ENCODE measurements at places on chromosomes 3 and 15. TPM values are rescaled to one million over a fixed set of nuclear protein-coding genes. Genes with fewer than 3 reads are reported as not detected.
A peak's percentile ranks its signal among the peaks of the same experiment; 100 is the strongest.

DNA sequence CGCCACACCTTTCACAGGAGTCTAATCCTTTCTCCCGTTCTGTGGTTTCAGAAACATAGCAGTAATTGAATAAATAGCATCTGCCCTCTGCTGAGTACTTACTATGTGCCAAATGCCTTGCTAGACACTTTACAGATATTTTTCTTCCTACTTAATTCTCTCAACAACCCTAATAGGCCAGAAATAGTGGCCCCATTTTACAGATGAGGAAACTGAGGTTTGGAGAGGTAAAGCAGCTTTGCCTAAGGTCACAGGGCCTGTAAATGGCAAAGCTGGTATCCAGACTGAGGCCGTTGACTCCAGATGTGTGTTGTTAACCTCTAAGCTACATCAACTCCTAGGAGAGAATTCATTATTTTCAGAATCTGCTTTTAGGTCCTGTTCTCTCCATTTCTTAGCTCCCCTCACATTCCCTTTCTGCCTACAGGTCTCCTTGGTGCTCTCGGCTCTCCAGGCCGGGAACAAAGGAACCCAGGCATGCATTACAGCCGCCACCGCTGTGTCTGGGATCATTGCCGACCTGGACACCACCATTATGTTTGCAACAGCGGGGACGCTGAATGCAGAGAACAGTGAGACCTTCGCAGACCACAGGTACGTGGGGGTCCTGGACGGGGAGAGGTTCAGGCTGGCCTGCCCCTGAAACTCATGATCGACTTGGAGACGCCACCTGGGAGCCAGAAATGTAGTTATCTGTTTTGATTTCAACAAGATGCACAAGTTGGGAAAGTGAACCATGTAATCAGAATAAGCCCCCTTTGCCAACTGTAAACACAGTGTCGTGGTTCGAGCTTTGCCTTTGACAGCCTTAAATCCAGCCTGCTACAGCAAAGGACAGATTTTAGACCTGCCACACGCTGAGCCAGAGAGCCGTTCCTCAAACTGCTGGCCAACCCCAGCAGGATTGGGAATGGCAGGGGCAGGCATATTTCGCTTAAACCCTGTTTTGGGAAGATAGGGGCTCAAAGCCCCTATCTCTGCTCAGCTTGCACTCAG, 246.5 kb upstream of the TPM1 start:
- DNase-seq, result no peak
- H3K27me3 ChIP-seq, result no peaks in the 10 kb centered on the region

DNA sequence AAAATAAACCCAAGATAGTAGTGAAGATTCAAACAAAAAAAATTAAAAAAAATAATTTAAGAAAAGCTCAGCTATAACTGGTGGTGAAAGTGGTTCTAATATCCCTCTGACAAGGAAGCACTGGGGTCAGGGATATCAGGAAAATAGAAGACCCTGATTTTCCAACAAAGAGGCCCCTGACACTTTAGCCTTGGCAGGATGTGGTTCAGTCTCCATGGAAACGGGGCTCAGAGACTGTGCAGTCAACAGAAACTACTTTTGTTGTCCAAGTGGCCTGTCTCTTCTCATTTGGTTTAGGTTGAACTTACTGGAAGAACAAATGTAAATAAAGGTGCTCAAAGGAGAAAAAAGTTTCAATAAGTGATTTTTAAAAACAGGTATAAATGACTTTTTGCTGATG, 27.2 kb downstream of the INTS14 start:
- H3K4me1 ChIP-seq, result no peaks in the 10 kb centered on the region
- H3K27ac ChIP-seq, result no peak overlapping the region
- peaks cover 100% of the 10 kb centered on the region for H3K36me3 ChIP-seq
- no peak overlapping the region for H3K4me3 ChIP-seq
- no peak for DNase-seq

DNA sequence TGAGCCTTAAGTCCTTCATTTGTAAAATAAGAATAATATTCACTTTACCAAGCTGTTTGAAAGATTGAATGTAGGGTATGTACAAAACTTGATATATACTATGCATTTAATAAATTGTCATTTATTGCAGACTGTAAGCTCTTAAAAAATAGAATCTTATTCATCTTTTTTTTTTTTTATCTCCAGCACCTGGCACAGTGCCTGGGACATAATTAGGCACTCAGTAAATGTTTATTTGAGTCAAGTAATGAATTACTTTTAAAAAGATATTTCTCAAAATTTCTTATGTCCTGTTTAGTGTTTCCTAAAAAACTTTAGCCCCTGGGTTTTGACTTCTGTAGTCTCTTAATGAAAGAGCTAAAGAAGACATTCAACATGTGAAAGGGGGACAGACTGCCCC, 71.7 kb downstream of the TOP2B start:
- peaks cover 24% of the 10 kb centered on the region for H3K4me1 ChIP-seq
- no peak for DNase-seq
- H3K27ac ChIP-seq, result no peak overlapping the region
- no peaks in the 10 kb centered on the region for H3K27me3 ChIP-seq
- H3K36me3 ChIP-seq, result peaks cover 23% of the 10 kb centered on the region

DNA sequence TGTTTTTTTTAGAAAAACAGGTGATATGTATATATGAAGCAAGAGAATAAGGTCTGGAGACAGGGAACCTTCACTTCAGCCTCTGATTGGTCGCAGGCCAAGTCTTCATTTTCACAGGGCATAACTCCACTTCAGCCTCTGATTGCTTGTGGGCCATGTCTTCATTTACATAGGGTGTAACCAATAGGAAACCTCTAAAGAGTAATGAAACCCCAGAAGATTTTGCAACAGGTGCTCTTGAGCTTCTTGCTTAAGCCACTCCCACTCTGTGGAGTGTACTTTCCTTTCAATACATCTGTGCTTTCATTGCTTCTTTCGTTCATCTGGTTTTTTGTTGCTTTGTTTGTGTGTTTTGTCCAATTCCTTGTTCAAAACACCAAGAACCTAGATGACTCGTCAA, 22.6 kb upstream of the SCG3 start:
- no peak for DNase-seq
- H3K27me3 ChIP-seq, result no peaks in the 10 kb centered on the region
- H3K4me1 ChIP-seq, result no peaks in the 10 kb centered on the region
- no peak overlapping the region for H3K4me3 ChIP-seq
- no peaks in the 10 kb centered on the region for H3K36me3 ChIP-seq

- H3K36me3 ChIP-seq, result peaks cover 3% of the 10 kb centered on the region
- no peak overlapping the region for H3K27ac ChIP-seq
- H3K27me3 ChIP-seq, result no peaks in the 10 kb centered on the region
Observed at GRCh38 chr3:177037241-177037640, 160.0 kb downstream of the TBL1XR1 start.

- peaks cover 12% of the 10 kb centered on the region for H3K36me3 ChIP-seq
- no peaks in the 10 kb centered on the region for H3K27me3 ChIP-seq
- DNase-seq, result no peak
- peak overlapping the region; percentile 56 for H3K27ac ChIP-seq
Observed at GRCh38 chr3:128794067-128794768, 68.2 kb downstream of the RAB7A start.

DNA sequence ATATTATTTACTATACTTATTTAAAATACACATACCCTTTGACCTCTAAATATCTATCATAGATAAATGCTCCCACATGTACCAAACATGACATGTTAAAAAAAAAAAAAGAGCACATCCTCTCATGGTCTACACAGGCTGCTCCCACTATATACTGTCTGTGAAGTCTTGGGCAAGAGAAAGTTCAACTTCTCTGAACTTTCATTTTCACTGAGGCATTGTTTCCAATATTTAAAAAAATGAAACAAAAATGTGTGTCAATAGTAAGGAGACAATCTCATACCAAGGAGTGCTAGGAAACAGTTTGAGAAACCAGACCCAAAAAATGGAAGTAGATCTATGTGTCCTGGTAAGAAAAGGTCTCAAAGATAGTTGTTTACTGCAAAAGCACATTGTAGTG, 29.3 kb downstream of the SLC4A7 start:
- H3K4me1 ChIP-seq, result peaks cover 66% of the 10 kb centered on the region
- H3K36me3 ChIP-seq, result no peaks in the 10 kb centered on the region
- no peaks in the 10 kb centered on the region for H3K27me3 ChIP-seq
- no peak for DNase-seq

- H3K36me3 ChIP-seq, result peaks cover 5% of the 10 kb centered on the region
- H3K4me1 ChIP-seq, result no peaks in the 10 kb centered on the region
- no peaks in the 10 kb centered on the region for H3K27me3 ChIP-seq
- no peak for DNase-seq
- H3K4me3 ChIP-seq, result no peak overlapping the region
Observed at GRCh38 chr3:129449279-129450115, 9.5 kb downstream of the IFT122 start.

- H3K27me3 ChIP-seq, result no peaks in the 10 kb centered on the region
- no peak for DNase-seq
Observed at GRCh38 chr3:196697270-196697669, 14.8 kb downstream of the CEP19 start.

- H3K27me3 ChIP-seq, result no peaks in the 10 kb centered on the region
- H3K36me3 ChIP-seq, result no peaks in the 10 kb centered on the region
- no peak for DNase-seq
- H3K4me3 ChIP-seq, result no peak overlapping the region
Observed at GRCh38 chr3:127612966-127613365, 14.8 kb downstream of the MCM2 start.

ST3GAL6 gene
- total RNA-seq, result 9.4 TPM

RMDN3 gene
- 20.8 TPM for total RNA-seq

DNA sequence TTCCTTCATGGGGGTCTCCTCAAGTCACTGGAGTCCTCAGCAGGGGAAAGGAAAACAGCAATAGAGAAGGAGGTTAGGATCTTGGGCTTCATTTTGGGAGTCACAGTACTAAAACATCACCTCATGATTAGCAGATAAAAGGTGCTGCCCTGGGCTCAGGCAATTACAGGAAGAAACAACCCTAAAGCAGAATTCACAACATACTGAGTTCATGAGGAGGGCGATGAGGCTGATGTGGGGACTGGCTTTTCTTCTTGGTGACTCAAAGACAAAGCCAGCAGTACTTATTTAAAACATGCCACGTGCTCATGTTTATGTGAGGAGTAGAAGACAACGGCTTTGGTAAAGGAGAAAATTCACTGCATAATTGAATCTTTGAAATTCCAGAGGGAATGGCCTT, 822.3 kb upstream of the CFAP20DC start:
- DNase-seq, result no peak
- H3K27me3 ChIP-seq, result no peaks in the 10 kb centered on the region
- H3K4me3 ChIP-seq, result no peak overlapping the region
- H3K4me1 ChIP-seq, result no peaks in the 10 kb centered on the region
- H3K27ac ChIP-seq, result no peak overlapping the region

DNA sequence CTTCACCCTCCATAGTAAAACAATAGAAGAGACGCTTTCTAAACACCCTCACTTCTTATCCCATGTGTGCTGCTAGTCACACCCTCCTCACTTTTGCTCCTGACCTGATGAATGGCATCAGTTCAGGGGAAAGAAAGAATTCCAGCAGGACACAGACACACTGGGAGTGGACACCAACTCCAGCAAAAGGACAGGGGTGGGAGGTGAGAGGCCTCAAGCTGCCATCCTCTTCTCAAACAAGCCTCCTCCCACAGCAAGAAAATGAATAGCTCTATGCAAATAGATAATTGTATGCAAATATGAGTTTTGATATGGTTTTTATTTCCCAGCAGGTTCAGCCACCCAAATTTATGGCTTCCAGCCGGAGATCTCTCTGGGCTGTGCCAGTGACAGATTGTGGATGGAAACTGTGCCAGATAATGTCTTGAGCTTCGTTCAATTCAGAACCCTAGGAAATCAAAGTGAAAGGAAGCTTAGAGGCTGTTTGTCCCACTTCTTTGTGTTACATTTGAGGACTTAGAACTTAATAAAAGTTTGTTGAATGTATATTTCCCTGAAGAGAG, 209.3 kb upstream of the PPP2R3A start:
- no peak for DNase-seq
- no peak overlapping the region for H3K27ac ChIP-seq
- no peaks in the 10 kb centered on the region for H3K4me1 ChIP-seq
- H3K27me3 ChIP-seq, result no peaks in the 10 kb centered on the region
- no peaks in the 10 kb centered on the region for H3K36me3 ChIP-seq

PLSCR2 gene
- not detected for total RNA-seq

GRCh38 chr3:11059090-11059798, 66.7 kb downstream of the SLC6A1 start:
- peak; percentile 75 for DNase-seq
- H3K4me1 ChIP-seq, result peaks cover 20% of the 10 kb centered on the region
- peaks cover 13% of the 10 kb centered on the region for H3K27me3 ChIP-seq
- H3K36me3 ChIP-seq, result no peaks in the 10 kb centered on the region
- H3K4me3 ChIP-seq, result no peak overlapping the region
- H3K27ac ChIP-seq, result no peak overlapping the region

DNA sequence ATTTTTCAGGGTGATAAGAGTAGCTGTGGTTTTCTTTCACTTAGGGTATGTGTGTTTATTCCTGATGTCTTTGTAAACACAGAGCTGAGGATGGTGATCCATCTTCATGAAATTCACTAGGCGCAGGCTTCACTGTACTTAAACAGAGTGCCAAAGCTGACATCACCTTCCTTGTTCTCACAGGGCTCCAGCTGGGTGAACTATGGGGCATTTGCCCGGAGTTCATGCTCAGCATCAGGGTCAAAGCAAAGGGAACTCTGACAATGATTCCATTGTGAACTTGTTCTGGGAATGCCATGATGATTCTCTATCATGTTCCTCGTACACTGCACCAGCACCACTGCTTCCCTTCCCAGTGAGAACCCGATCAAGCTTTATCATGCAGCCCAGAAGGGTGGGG, 184.8 kb upstream of the P2RY1 start:
- DNase-seq, result no peak
- no peaks in the 10 kb centered on the region for H3K27me3 ChIP-seq
- H3K4me1 ChIP-seq, result peaks cover 4% of the 10 kb centered on the region

DNA sequence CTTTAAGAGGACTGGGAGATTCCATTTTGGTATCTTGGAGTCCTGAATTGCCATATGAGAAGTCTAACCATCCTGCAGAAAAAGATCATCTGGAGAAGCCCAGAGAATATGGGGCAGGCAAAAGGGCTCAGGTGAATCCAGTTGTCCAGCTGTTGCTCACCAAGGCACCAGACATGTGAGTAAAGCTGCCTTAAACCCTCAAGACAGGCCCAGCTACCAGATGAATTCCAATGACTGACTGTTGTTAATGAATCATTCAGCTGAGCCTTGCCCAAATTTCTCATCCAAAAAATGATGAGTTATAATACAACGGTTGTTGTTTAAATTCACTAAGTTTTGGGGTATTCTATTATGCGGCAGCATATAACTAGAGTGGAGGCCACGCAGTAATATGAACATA, 22.0 kb upstream of the NANOGP8 start:
- no peaks in the 10 kb centered on the region for H3K27me3 ChIP-seq
- no peak overlapping the region for H3K27ac ChIP-seq
- no peak overlapping the region for H3K4me3 ChIP-seq
- no peaks in the 10 kb centered on the region for H3K4me1 ChIP-seq
- no peaks in the 10 kb centered on the region for H3K36me3 ChIP-seq

DNA sequence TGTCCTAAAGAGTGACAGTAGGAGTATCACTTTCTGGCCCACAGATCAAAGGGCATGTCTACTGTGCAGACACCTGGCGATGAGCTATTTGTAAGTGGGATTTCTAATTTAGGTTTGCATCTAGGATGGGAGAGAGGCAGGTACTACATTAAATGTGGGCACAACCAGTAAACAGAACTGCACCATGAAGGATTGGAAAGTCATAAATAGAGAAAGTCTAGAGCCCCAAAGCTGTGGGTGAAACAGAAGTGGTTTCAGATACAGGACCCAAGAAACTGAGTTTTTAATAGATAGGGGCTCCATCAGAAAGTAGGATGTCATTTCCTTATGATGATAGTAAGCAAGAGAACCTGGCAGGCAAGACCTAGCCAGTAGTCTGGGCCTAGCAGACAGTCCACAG, 35.2 kb upstream of the SPPL2A start:
- H3K4me1 ChIP-seq, result no peaks in the 10 kb centered on the region
- H3K27me3 ChIP-seq, result no peaks in the 10 kb centered on the region
- H3K36me3 ChIP-seq, result no peaks in the 10 kb centered on the region
- no peak overlapping the region for H3K4me3 ChIP-seq

PAQR9 gene
- total RNA-seq, result not detected

- peak; percentile 20 for DNase-seq
- H3K27me3 ChIP-seq, result no peaks in the 10 kb centered on the region
- H3K27ac ChIP-seq, result no peak overlapping the region
- peaks cover 33% of the 10 kb centered on the region for H3K4me1 ChIP-seq
Observed at GRCh38 chr15:66760097-66760967, 58.3 kb downstream of the SMAD6 start.
